Large intestine (tissue), 12 donors: ENCODE measurements at places on chromosomes 2 and 18. TPM values are rescaled to one million over a fixed set of nuclear protein-coding genes. Genes with fewer than 3 reads are reported as not detected.

The ATP6V1C2 gene
- polyA plus RNA-seq, result 11.6 TPM

The RFTN2 gene
- polyA plus RNA-seq, result 4.5 TPM

GRCh38 chr18:36733150-36733549, 95.7 kb downstream of the TPGS2 start:
- no peaks in the 10 kb centered on the region for H3K27me3 ChIP-seq
- H3K4me1 ChIP-seq, result no peaks in the 10 kb centered on the region
- no peak overlapping the region for H3K4me3 ChIP-seq
- H3K27ac ChIP-seq, result no peak overlapping the region
- no peaks in the 10 kb centered on the region for H3K36me3 ChIP-seq

DNA sequence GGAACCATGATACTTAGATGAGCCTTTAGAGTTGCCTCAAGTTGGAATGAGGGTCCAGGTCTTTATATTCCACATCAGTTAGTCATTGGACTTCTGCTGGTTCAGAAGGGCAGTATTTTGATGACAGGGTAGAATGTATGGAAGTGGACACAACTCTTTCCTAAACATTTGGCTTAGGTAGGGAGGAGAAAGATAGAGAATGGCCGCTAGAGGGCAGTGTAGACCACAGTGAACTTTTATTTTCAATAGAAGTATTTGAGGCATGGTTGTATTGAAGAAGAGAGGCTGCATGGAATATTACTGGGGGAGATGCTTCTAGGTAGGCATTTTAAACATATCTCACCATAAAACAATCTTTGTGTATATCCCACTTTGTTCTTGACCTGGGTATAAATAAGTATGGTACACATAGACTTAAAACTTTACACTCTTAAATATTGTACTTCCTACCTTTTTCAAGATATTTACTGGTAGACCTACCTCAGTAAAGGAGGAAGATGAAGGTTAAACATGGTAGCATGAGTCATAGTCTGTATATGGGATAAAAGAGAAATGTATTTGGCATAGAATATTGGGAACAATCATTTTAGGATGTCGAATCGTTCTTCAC, 497.6 kb upstream of the FAM98A start:
- H3K27me3 ChIP-seq, result no peaks in the 10 kb centered on the region
- H3K4me3 ChIP-seq, result no peak overlapping the region
- DNase-seq, result peak; percentile 58
- H3K36me3 ChIP-seq, result no peaks in the 10 kb centered on the region

DNA sequence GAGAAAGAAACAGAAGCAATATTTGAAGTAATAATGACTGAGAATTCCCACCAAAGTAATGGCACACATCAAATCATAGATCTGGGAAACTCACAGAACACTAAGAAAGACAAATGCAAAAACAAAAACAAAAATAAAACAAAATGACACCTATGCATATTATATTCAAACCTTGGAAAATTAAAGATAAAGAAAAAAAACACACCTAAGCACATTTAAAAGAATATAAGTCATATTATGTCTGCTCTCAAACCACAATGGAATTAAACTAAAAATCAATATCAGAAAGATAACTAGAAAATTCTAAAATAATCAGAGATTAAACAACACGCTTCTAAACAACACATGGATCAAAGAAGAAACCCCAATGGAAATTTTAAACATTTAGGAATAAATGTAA, 59.7 kb upstream of the GALNT5 start:
- no peaks in the 10 kb centered on the region for H3K4me1 ChIP-seq
- no peak for DNase-seq
- no peak overlapping the region for H3K27ac ChIP-seq
- H3K4me3 ChIP-seq, result no peak overlapping the region
- H3K36me3 ChIP-seq, result no peaks in the 10 kb centered on the region

DNA sequence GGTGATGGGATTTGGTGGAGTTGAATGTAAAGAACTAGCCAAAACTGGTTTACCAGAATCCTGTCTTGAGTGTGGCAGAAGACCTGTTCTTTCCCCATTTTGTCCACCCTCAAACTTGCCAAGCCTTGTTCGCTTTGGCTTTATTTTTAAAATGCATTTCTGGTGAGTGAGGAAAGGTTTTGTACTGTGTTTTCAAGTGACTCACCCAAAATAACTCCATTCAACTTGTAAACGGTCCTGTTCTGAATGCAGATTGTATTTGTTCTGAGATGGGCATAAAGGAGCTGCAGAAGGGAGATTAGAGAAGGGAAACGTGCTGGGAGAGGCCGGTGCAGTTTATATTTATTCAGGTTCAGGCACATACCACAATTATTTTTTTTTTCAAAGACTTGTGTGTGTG, 5.3 kb upstream of the ITPRID2 start:
- no peaks in the 10 kb centered on the region for H3K4me1 ChIP-seq
- H3K27ac ChIP-seq, result no peak overlapping the region
- no peaks in the 10 kb centered on the region for H3K27me3 ChIP-seq
- no peak for DNase-seq
- no peak overlapping the region for H3K4me3 ChIP-seq
- no peaks in the 10 kb centered on the region for H3K36me3 ChIP-seq

GRCh38 chr2:30162806-30163205, 16.0 kb downstream of the YPEL5 start:
- no peaks in the 10 kb centered on the region for H3K4me1 ChIP-seq
- no peak overlapping the region for H3K27ac ChIP-seq
- no peak overlapping the region for H3K4me3 ChIP-seq
- DNase-seq, result no peak
- H3K36me3 ChIP-seq, result peaks cover 29% of the 10 kb centered on the region
- no peaks in the 10 kb centered on the region for H3K27me3 ChIP-seq

DNA sequence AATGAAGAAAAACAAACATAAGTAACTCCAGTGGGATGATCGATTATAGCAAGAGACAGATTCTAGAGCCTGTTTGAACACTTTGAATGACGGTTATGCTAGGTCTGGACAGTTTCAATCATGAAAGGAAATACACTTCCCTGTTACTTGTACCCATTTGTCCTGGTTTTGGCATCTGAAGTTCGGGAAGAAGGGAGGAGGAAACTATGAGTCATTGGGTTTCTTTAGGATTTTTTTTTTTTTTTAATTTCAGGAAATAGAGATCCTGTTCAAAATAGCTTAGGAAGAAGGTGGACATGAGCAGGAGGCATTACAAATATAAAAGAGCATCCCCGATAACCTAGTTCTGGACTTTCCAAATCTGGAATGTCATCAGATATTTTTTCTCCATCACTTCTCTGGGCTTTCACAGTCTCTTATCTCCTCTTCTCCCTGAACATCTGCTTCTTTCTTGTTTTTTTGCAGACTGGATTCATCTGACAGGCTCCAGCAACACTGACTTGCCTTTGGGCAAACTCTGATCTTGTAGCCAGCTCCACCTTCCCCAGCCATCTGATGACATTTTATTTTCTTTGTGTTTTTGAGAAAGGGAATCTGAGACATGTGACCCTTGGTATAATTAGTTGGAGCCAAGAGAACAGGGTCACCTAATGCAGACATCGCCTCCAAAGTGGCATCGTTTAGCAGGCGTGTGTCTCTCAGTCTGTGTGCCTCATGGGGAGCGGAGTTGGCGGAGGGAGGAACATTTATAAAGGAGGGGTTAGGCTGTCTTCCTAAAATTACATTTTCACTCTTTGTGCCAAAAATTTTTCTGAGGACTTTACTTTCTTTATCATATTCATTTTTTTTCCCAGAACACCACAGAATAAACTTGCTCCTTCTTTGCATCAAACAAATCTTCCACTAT, 195.3 kb upstream of the EPHA4 start:
- H3K27me3 ChIP-seq, result no peaks in the 10 kb centered on the region
- H3K4me3 ChIP-seq, result no peak overlapping the region
- DNase-seq, result no peak
- no peaks in the 10 kb centered on the region for H3K4me1 ChIP-seq
- no peak overlapping the region for H3K27ac ChIP-seq

DNA sequence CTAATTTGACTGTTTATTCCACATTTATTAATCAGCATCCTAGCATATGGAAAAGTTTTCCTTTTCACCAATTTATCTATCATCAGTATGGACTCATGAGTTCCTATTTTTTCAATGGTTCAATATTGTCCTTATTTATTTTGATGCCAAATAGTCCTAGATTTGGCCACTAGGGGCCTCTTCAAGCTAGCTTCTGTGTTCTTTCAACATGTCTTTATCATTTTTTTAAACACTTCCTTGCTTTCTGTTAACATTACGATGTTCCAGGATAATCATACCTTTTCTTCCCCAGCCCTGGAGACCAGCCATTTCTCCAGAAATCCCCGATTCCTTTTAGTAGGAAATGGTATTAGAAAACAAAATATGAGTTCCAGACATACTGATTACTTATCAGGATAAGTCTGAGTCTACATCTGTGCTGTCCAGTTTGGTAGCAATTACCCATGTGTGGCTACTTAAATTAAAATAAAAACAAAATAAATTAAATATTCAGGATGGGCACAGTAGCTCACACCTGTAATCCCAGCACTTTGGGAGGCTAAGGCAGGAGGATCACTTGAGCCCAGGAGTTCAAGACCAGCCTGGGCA, 70.6 kb downstream of the RPE start:
- peak; percentile 29 for DNase-seq
- H3K4me1 ChIP-seq, result no peaks in the 10 kb centered on the region
- no peaks in the 10 kb centered on the region for H3K27me3 ChIP-seq
- no peak overlapping the region for H3K27ac ChIP-seq
- no peak overlapping the region for H3K4me3 ChIP-seq

The DSC3 gene
- polyA plus RNA-seq, result 3.4 TPM

The ALK gene
- 1.5 TPM for polyA plus RNA-seq

GRCh38 chr18:9823805-9824473, 61.8 kb upstream of the TXNDC2 start:
- peaks cover 24% of the 10 kb centered on the region for H3K4me1 ChIP-seq
- DNase-seq, result no peak
- H3K27me3 ChIP-seq, result no peaks in the 10 kb centered on the region
- no peaks in the 10 kb centered on the region for H3K36me3 ChIP-seq
- no peak overlapping the region for H3K4me3 ChIP-seq

The UGT1A3 gene
- polyA plus RNA-seq, result 0.16 TPM

- no peaks in the 10 kb centered on the region for H3K36me3 ChIP-seq
- DNase-seq, result no peak
- H3K27ac ChIP-seq, result no peak overlapping the region
Observed at GRCh38 chr2:98948956-98949739, 13.1 kb upstream of the CRACDL start.

The DHX57 gene
- polyA plus RNA-seq, result 15.2 TPM

The CCDC150 gene
- polyA plus RNA-seq, result 16.1 TPM
